ENCODE measurements at places on chromosomes 13 and 19.
A peak's percentile ranks its signal among the peaks of the same experiment; 100 is the strongest.

GRCh38 chr19:49752701-49753100 lies 10.4 kb downstream of the TSKS start:
- DNase-seq, result no peak

- peak; percentile 67 for DNase-seq
These were observed 390.5 kb downstream of the FGF9 start for GRCh38 chr13:22061371-22061805.

DNA sequence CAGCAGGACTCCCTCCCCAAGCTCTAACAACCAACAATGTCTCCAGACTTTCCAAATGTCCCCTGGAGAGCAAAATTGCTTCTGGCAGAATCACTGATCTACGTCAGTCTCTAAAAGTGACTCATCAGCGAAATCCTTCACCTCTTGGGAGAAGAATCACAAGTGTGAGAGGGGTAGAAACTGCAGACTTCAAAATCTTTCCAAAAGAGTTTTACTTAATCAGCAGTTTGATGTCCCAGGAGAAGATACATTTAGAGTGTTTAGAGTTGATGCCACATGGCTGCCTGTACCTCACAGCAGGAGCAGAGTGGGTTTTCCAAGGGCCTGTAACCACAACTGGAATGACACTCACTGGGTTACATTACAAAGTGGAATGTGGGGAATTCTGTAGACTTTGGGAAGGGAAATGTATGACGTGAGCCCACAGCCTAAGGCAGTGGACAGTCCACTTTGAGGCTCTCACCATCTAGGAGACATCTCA lies 6.2 kb upstream of the CEACAM5 start:
- no peak for DNase-seq

- DNase-seq, result no peak
These were observed 171.2 kb downstream of the TEX29 start for GRCh38 chr13:111491659-111492058.

GRCh38 chr13:101447852-101448251 lies 4.6 kb upstream of the ITGBL1 start:
- DNase-seq, result no peak

Measured in stimulated activated CD4-positive, alpha-beta T cell treated with anti-CD3 and anti-CD28 coated beads, Interleukin-4, amount 100 ng/mL, for 1 hour (primary cell).